Naive thymus-derived CD4-positive, alpha-beta T cell (primary cell): ENCODE measurements at places on chromosomes 7 and 10. TPM values are rescaled to one million over a fixed set of nuclear protein-coding genes. Genes with fewer than 3 reads are reported as not detected.

DNA sequence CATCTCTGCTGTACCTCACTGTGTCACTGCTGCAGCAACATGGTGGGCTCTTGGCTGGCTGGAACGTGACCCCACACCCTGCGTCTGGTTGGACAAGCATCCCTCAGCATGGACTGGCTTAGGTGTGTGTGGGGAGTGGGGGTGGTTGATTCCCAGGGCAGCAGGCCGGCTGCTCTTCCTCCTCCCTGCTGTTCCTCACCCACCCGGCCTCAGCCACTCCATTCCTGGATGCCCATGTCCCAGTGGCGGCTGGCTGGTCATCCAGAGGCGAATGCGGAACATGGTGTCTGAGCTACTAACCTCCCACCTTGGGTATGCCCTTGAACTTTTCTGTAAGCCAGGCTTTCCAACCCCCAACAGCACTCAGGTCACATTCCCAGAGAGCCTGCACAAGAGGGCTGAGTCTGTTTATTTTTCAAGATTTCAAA is 81.2 kb downstream of the GRK5 start:
- no peaks in the 10 kb centered on the region for H3K27me3 ChIP-seq
- peak overlapping the region; percentile 32 for H3K27ac ChIP-seq
- peaks cover 51% of the 10 kb centered on the region for H3K4me1 ChIP-seq
- no peak overlapping the region for H3K4me3 ChIP-seq

DNA sequence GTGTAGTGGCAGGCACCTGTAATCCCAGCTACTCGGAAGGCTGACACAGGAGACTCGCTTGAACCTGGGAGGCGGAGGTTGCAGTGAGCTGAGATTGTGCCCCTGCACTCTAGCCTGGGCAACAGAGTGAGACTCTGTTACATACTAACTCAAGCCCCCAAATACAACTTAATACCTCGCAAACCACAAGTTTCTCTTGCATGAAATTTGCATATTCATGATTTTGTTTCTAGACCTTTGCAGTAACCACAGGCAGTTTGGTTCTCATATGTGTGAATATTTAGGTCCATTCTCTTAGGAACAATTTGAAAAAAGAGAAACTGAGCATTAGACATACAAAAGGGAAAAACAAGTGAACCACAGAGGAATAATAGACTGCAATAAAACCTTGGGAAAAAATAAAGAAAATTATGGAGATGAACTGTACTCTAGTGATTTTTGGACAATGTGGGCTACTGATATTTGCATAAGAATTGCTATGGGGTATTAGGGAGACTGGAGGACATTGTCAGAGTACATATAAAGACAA is 77.0 kb downstream of the ZNF277 start:
- H3K27ac ChIP-seq: no peak overlapping the region
- no peaks in the 10 kb centered on the region for H3K27me3 ChIP-seq
- no peak overlapping the region for H3K4me3 ChIP-seq
- H3K36me3 ChIP-seq: no peaks in the 10 kb centered on the region
- no peak for DNase-seq

- H3K27me3 ChIP-seq: no peaks in the 10 kb centered on the region
- H3K36me3 ChIP-seq: no peaks in the 10 kb centered on the region
- no peaks in the 10 kb centered on the region for H3K4me1 ChIP-seq
- H3K27ac ChIP-seq: no peak overlapping the region
- H3K4me3 ChIP-seq: no peak overlapping the region
- no peak for DNase-seq
These were observed 36.9 kb downstream of the AKR1B1 start for GRCh38 chr7:134422008-134422407.

GRCh38 chr7:122884186-122884585 is 2.1 kb downstream of the CADPS2 start:
- no peaks in the 10 kb centered on the region for H3K36me3 ChIP-seq
- no peak overlapping the region for H3K4me3 ChIP-seq
- no peaks in the 10 kb centered on the region for H3K4me1 ChIP-seq
- H3K27me3 ChIP-seq: no peaks in the 10 kb centered on the region
- no peak for DNase-seq
- no peak overlapping the region for H3K27ac ChIP-seq

DNA sequence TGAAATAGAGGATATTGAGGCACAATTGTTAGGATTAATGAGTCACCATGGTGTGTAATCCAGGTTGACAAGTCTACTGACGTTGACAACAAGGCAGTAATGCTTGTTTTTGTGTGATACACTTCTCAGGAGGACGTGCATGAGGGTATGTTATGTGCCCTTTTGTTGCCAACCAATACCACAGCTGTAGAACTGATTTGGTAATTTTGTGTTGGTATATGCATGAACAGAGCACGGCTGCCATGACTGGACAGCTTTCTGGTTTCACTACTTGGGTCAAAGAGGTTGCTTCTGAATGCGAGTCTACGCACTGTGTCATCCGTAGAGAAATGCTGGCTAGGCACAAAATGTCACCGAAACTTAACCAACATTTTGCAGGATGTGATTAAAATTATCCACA is 32.9 kb downstream of the PHTF2 start:
- H3K27me3 ChIP-seq: no peaks in the 10 kb centered on the region
- H3K4me1 ChIP-seq: peaks cover 11% of the 10 kb centered on the region
- no peaks in the 10 kb centered on the region for H3K36me3 ChIP-seq

DNA sequence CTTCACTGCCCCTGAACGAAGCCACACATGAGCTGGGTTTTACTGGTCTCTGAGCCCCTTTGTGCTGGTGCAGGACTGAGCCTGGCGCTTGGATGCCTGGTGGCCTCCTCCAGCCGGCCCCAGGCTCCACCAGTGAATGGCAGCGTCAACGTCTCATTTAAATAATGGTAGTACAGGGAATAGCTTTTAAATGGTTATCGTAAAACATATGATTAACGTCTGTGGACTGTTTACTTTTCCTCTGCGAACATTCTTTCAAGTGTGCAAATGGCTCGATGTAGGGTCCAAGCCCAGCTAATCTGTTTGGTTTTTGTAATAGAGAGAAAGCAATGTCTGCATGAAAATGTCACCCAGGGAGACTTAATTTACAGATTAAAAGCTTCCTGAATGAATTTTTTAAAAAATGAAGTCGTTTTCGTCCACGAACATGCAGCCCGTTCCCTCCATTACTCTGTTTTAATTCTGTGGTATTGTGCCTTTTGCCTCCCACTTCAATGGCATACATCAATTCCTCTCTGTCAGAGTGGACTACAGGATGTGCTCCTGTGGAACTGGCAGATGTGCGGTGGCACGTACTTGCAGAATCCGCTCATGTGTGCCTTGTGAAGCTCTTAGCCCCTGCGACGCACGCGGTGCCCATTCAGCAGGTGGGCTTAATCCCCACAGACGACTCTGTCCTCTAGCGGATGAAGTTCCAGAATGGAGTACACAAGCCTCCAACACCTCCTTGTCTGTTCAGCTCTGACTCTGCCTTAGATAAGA is 192.7 kb downstream of the TCF7L2 start:
- no peaks in the 10 kb centered on the region for H3K36me3 ChIP-seq
- H3K4me1 ChIP-seq: no peaks in the 10 kb centered on the region
- no peaks in the 10 kb centered on the region for H3K27me3 ChIP-seq
- H3K27ac ChIP-seq: no peak overlapping the region
- no peak overlapping the region for H3K4me3 ChIP-seq
- no peak for DNase-seq

- H3K4me3 ChIP-seq: peak overlapping the region; percentile 42
- H3K4me1 ChIP-seq: peaks cover 16% of the 10 kb centered on the region
- no peaks in the 10 kb centered on the region for H3K27me3 ChIP-seq
- no peaks in the 10 kb centered on the region for H3K36me3 ChIP-seq
- H3K27ac ChIP-seq: peak overlapping the region; percentile 64
These were observed 132.4 kb downstream of the FAM53B start for GRCh38 chr10:124611738-124612137.

Gene OR6V1
- not detected for total RNA-seq

Gene TBATA
- total RNA-seq: not detected
